ENCODE measurements at places on chromosomes 2 and 18. TPM values are rescaled to one million over a fixed set of nuclear protein-coding genes. Genes with fewer than 3 reads are reported as not detected.

- no peak for DNase-seq
These were observed 46.3 kb downstream of the PPP1R1C start for GRCh38 chr2:182031956-182032355.

GRCh38 chr2:242053921-242054320, 184.4 kb downstream of the RTP5 start:
- DNase-seq = no peak

DNA sequence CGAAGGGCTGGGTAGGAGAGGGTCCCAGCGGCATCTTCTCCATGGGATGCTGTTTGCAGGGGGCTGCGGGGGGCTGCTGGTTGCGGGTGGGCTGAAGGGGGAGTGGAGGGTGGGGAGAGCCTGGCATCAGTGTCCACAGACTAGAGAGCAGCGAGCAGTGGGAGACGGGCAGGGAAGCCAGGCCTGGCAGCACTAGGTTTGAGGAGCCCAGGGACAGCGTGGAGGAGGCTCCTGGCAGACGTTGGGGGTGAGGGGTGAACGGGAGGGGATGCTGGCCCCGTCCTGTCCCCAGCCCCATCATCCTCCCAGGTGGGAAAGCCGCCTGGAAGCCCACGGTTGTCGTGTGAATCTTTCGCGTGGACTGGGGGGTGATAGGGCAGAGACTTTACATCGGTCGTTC, 48.2 kb upstream of the TFCP2L1 start:
- no peak for DNase-seq

- no peak for DNase-seq
These were observed 90.2 kb downstream of the PARD3B start for GRCh38 chr2:204635478-204635877.

Gene CHRNG
- not detected for total RNA-seq

DNA sequence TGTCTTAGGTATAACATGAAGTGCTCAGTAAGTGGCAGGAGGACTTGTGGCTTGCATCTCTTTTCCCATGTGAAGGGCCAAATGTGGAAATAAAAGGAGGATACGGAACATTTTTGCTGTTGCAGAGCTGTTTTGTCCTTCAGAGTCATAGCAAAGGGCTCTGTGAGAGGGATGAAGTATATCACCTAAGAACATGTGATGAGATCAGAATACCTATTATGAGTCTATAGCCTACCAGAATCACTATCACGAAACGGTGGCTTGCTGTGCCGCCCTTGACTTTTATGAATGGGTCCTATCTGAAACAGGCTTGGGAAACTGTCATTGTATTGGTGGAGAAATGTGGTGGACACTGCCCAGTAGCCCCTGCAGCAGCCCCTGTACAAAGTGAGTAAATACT, 67.0 kb upstream of the ITGB6 start:
- no peak for DNase-seq

- no peak for DNase-seq
These were observed 119.2 kb downstream of the CACNB4 start for GRCh38 chr2:151979694-151980093.

Gene GTF3C2
- 46.8 TPM for total RNA-seq

- no peak for DNase-seq
These were observed 144.2 kb downstream of the TCF4 start for GRCh38 chr18:55443776-55444175.

- DNase-seq = no peak
These were observed 33.6 kb downstream of the CRACDL start for GRCh38 chr2:98902209-98903063.

GRCh38 chr18:13627639-13628038, 98.7 kb downstream of the FAM210A start:
- DNase-seq = no peak

DNA sequence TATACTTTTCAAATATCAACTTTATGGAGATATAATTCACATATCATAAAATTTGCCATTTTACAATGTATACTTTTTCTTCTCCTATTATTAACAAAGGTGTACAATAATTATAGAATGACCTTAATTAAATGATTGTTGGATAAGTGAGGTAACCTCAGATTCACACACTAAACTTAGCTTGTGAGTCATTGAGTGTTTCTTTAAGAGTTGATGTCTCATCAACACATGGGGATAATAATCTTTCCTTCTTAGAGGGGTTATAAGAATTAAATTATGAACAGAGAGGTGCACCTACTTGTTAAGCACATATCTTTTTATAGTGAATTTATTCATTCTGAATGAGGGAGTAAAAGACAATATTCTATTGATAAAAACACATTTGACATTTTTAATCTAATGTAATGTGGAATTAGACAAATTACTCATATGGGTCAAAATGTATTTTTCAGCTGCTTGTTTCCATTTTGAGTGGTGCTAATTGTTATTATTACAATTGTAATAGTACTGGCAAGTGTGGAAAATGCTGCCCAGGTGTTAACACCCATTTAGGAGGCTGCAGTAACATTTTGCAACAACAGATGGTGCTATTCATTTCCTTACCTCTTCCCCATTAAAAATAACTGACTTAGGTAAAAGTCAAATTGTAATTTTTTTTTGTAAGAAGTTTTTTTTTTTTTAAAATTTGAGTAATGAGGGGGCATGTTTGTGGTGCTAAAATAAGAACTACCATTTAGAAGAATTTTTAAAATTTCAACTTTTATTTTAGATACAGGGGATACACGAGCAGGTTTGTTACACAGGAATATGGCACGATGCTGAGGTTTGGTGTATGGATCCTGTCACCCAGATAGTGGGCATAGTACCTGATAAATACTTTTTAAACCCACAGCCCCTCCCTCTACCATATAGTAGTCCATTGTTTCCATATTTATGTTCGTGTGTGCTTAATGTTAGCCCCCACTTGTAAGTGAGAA, 32.1 kb upstream of the DYNAP start:
- DNase-seq = no peak

Gene LYG2
- total RNA-seq = not detected

Gene IL37
- not detected for total RNA-seq

GRCh38 chr18:57772387-57772799, 30.7 kb downstream of the ATP8B1 start:
- no peak for DNase-seq

- DNase-seq = no peak
These were observed 7.8 kb upstream of the NPPC start for GRCh38 chr2:231933916-231934401.

GRCh38 chr2:161177969-161178368, 17.7 kb downstream of the TANK start:
- no peak for DNase-seq

GRCh38 chr2:224586127-224586695, 1.0 kb upstream of the CUL3 start:
- no peak for DNase-seq

DNA sequence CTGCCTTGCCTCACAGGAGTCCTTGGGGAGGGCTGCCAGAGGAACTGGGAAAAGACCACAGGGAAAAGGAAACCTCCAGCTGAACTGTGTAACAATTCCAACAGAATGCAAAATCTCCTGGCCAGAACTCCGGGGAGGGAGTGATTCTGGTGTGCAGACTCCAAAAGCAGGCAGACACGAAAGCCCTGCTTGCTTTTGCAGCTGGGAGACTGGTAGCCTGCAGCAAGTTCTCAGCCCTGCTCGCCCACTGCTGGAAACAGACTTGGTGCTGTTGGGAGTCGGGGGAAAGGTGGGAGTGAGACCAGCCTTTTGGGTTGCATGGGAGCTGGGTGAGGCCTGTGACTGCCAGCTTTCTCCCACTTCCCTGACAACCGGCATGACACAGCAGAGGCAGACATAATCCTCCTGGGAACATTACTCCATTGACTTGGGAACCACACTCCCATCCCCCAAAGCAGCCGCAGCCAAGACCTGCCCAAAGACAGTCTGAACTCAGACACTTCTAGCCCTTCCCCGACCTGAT, 26.0 kb upstream of the NMI start:
- DNase-seq = peak; percentile 56

DNA sequence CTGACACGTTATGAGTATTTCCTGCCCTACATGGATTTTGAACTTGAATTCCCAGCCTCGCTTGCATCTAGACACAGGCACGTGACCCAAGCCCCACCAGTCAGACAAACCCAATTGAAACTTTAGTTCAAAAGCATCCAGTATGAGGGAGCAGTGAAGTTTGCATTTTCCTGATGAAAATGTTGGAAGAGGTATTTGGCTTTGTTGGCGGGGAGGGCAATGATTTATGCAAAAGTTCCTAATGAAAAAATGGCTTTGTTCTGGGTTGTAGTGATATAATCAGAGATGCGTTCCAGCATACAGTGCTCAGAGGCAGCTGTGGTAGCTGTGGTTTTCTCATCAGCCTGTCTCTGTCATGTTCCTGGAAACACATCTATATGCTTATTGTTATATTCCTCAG, 36.8 kb upstream of the CPS1 start:
- no peak for DNase-seq

DNA sequence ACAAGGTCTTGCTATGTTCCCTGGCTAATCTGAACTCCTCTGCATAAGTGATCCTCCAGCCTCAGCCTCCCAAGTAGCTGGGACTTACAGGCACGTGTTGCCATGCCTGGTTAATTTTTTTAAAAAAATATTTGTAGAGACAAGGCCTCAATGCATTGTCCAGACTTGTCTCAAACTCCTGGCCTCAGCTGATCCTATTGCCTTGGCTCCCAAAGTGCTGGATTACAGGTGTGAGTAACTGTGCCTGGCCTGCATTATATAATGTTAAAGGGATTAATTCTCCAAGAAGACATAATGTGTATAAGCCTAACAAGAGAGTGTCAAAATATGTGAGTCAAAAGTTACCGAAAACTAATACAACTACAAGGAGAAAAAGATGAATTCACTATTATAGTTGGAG, 32.2 kb downstream of the BUB1 start:
- no peak for DNase-seq

GRCh38 chr2:57536535-57537231, 509.9 kb upstream of the VRK2 start:
- DNase-seq = no peak

DNA sequence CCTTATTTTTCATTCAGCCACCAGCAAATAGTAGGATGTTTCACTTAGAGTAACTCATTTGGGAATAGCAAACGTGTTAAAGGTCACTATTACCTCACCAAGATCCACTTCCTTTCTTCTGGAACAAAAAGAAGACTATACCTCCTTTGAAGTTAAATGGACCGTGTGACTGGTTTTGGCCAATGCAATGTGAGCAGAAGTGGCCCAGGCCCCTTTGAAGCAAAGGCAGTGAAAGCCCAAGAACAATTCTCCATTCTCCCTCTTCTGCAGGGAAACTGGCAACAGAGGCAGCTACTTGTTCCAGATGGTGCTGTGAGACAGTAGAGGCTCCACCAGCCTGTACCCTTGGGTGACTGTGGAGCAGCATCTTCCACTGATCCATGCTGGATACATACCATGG, 11.3 kb upstream of the MALL start:
- DNase-seq = no peak

GRCh38 chr2:191740016-191740419, 62.1 kb downstream of the NABP1 start:
- DNase-seq = no peak

DNA sequence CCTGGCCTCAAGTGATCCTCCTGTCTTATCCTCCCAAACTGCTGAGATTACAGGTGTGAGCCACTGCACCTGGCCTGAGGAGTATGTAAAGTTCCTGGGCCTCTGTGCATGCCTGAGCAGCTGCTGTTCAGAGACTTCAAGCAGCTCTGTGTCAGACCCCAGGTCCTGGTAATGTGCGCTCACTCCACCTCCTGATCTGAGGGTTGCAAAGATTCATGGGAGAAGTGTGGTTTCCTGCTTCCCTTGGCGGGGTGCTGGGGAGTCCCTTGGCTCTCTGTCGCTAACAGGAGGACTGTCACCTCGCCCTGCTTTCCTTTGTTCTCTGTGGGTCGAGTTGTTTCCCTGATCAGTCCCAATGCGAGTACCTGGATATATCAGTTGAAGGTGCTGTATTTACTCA, 8.6 kb upstream of the IL36A start:
- DNase-seq = no peak

GRCh38 chr18:54946149-54946581, 13.1 kb downstream of the CCDC68 start:
- no peak for DNase-seq

DNA sequence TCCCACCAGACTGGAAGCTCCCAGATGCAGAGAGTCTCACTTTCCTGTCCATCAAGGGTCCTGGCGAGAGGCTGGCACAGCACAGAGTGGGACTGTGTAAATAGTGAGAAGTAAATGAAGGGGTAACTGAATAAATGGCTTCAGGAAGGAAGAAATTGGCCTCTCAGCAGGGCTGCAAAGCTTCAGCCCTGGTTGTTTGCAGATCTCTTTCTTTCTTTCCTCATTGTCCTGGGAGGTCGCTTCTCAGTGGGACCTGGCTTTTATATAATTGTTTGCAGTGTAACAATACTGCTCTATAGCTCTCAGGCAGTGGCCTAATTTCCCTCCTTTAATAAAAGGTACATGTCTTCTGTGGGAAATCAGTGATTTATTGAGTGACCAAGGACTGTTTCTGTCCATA, 74.9 kb upstream of the GPR45 start:
- DNase-seq = no peak

GRCh38 chr18:47932603-47933002, 2.1 kb upstream of the SMAD2 start:
- DNase-seq = no peak

- DNase-seq = no peak
These were observed 193.6 kb downstream of the MTCL1 start for GRCh38 chr18:8899000-8899399.

- no peak for DNase-seq
These were observed 191.1 kb downstream of the SETBP1 start for GRCh38 chr18:44871771-44872170.

DNA sequence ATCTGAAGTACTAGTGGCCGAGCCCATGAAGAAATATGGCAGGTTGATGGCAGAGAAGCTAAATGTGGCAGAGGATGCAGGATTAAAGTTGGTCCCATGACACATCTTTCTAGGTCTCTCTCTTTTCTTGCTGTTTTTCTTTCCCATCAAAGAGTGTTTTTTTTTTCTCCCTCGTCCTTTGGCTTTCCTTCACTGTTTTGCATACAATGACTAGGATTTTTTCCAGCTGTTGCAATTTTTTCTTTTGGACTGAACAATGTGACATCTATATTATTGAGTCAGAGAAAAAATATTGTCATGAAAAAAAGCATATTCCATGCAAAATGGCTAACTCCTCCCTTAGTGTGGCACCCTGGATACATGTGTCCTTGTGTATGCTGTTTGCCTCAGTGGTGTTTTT, 939.5 kb upstream of the FANCL start:
- DNase-seq = no peak

- DNase-seq = no peak
These were observed 107.2 kb upstream of the L3MBTL4 start for GRCh38 chr18:6521803-6522418.

GRCh38 chr18:9987345-9987744, 73.5 kb downstream of the VAPA start:
- no peak for DNase-seq

DNA sequence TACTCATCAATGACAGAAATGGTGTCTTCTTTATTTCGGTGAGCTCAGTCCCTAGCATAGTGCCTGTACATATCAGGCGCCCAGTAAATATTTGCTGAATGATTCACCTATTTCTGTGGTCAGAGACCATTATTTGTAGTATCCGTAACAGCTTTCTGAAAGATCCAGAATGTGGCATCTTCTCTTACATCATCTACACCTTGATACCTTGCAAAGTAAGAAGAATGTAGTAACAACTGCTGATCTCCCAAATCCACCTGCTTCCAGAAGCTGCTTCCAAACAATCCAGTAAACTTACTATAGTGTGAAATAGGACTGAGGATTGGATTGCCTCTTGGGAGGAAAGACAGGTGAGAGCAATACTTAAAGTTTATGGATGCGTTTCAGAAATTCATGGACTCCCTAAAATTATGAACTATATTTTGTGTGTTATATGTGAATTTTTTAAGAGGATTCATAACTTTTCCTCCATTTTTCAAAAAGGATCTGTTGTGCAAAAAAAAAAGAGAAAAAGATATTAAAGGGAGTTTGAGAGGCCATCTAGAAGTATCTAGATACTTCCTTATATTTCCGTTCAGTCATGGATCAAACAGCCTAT, 945 bp upstream of the ASXL2 start:
- no peak for DNase-seq

All from ovary (tissue), 10 donors.